ENCODE measurements at places on chromosomes 11 and 22.

DNA sequence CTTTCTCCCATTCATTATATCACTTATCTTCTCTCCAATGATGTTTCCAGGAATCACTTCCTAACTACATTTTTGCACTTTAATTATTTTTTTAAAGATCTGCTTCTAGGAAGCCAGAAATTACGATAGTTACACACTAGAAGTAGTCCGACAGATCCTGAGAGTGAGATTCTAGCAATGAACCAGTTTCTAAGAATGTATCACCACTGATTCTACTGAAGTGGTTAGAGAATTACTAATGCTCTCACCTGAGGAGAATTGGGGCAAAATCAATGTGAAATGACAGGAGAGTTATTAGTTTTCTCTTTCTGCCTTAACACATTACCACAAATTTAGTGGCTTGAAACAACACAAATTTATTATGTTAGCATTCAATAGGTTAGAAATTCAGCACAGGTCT lies 241.2 kb downstream of the CASP12 start:
- H3K36me3 ChIP-seq = no peaks in the 10 kb centered on the region
- no peak overlapping the region for H3K27ac ChIP-seq
- H3K4me3 ChIP-seq = no peak overlapping the region
- no peaks in the 10 kb centered on the region for H3K4me1 ChIP-seq

DNA sequence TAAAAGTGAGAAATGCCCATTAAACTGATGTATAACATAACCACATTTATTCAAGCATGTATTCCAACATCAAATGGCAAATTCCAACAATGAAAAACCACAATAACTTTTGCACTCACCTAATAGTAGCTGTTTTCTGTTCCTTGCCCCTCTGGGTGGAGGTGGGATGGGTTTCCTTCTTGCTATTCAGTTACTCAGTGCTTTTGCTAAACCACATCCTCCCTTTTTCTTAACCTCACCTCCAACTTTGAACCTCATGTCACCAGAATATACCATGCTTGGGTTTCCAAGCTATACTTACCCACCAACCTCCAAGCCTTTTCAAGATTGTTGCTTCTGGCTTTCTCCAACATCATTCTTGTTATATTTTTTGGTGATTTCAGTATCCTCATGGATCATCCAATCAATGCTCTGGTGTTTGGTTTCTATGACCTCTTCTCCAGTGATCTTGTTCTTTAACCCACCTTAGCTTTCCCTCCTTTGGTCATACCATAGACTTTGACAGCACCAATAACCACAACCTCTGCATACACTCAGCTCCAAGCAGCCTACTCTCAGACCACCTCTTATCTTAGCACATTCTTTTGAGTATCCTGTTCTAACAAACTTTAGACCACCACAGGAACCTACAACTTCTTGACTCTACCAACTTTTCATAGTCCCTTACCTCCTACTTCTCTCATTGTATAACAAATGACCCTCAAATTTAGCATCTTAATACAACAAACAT lies 3.2 kb upstream of the CCDC15 start:
- H3K4me1 ChIP-seq = 0 out of 2 replicates have a peak, but pooled peaks cover 2% of the 10 kb centered on the region
- no peaks in the 10 kb centered on the region for H3K27me3 ChIP-seq
- H3K27ac ChIP-seq = no peak overlapping the region
- no peaks in the 10 kb centered on the region for H3K36me3 ChIP-seq
- no peak overlapping the region for H3K4me3 ChIP-seq

DNA sequence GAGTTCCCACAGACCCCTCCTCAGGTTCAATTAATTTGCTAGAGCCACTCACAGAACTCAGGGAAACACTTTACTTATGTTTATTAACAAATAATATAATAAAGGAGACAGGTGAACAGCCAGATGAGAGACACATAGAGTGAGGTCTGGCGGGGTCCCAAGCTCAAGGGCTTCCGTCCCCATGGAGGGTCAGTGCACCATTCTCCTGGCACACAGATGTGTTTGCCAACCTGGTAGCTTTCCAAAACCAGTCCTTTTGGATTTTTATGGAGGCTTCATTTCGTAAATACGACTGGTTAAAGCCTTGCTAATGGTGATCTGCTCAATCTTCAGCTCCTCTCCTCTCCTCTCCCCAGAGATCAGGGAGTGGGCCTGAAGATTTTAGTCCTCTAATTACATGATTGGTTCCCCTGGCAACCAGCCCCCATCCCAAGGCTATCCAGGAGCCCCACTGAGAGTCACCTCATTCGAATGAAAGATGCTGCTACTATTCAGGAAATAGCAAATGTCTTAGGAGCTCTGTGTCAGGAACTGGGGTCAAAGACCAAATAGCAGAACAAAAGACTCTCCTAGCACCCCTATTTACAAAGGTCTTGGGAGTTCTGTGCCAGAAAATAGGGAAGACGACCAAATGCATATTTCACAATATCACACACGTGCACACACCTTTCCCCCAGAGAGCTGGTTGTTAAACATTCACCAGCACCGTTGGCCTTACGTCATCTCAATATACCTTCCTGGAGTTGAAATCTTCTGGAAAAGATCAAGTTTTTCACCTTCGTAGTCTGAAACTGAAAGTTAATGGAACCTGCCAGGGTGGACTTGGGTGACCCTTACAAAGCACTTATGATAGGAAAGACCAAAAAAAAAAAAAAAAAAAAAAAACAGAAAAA lies 23.8 kb upstream of the CAPRIN1 start:
- H3K4me1 ChIP-seq = no peaks in the 10 kb centered on the region
- H3K36me3 ChIP-seq = no peaks in the 10 kb centered on the region
- no peaks in the 10 kb centered on the region for H3K27me3 ChIP-seq
- DNase-seq = no peak
- no peak overlapping the region for H3K27ac ChIP-seq
- H3K4me3 ChIP-seq = no peak overlapping the region

DNA sequence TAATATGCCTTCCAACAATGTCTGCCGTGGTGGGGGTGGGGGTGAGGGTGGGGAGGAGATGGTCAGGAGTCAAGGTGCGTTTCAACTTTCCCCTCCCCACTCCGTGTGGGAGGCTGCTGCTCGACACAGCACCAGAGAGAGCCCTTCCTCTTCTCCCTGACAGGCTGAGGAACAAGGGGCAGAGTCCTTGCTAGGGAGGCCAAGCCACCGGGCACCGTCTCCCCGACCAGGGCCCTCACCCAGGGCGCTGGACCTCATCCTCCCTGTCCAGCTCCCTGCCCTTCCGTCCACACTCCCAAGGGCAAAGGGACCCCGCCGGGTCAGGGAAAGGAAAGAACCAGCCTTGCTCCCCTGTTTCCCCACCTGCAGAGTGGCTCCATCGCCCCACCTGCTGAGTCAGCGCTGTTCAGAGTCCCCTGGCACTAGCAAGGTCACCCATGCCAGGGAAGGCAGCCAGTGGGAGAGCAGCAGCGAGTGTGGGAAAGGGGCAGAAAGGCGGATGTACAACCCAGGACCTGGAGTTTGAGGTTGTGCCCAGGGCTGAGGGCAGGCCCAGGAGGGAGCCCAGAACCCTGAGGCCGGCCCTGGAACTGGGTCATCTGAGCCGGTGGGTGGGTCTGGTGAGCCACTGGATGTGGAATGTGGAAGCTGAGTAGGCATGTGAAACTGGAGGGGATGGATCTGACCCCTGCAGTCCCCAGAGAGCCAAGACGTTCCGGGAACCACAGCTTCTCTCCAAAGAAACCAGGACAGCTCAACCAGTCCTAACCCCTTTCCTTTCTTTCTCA lies 47.2 kb downstream of the BUD13 start:
- no peak overlapping the region for H3K4me3 ChIP-seq
- no peak for DNase-seq
- H3K27me3 ChIP-seq = no peaks in the 10 kb centered on the region
- H3K27ac ChIP-seq = no peak overlapping the region
- H3K4me1 ChIP-seq = peaks cover 5% of the 10 kb centered on the region
- H3K36me3 ChIP-seq = no peaks in the 10 kb centered on the region

GRCh38 chr11:12200279-12200990 lies 90.0 kb downstream of the MICAL2 start:
- H3K4me3 ChIP-seq = no peak overlapping the region
- no peak overlapping the region for H3K27ac ChIP-seq
- DNase-seq = no peak
- H3K27me3 ChIP-seq = no peaks in the 10 kb centered on the region
- H3K4me1 ChIP-seq = no peaks in the 10 kb centered on the region

GRCh38 chr11:20443596-20443995 lies 56.1 kb downstream of the PRMT3 start:
- H3K4me3 ChIP-seq = no peak overlapping the region
- no peaks in the 10 kb centered on the region for H3K4me1 ChIP-seq
- no peaks in the 10 kb centered on the region for H3K27me3 ChIP-seq
- no peak overlapping the region for H3K27ac ChIP-seq

DNA sequence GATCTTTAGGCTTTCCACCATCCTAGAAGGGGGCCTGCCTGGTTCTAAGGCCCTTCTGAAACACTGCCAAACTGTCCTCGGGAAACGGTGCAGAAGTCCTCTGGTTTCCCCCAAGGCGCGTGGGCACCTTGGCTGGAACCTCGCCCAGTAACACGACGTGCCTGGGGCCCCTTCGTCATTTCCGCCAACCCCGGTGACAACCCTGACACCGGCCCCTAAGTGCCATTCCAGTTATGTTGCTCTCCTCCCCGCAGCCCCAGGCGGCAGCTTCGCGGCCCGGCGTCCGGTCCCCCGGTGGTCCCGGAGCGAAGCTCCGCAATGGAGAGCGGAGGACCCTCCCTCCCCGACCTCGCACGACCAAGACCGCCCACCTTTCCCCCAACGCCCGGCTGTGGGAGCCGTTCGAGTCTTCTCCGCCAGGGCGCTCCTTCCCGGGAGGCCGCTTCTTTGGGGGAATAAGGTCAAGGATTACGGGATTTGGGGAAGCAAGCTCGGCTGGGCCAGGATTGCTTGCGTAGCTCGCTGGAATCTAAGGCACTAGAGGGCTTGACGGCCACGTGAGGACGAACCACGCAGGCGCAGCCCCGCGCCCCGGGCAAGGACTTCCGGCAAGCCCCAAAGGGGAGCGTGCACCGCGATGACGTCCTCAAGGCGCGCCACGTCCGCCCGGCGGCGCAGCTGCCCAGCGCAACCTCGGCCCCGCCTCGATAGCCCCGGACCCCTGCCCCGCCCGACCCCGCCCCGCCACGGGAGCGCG lies 626 bp downstream of the RNH1 start:
- H3K4me3 ChIP-seq = peak overlapping the region; percentile 72
- no peaks in the 10 kb centered on the region for H3K27me3 ChIP-seq
- H3K27ac ChIP-seq = no peak overlapping the region
- H3K36me3 ChIP-seq = no peaks in the 10 kb centered on the region
- H3K4me1 ChIP-seq = no peaks in the 10 kb centered on the region
- DNase-seq = peak; percentile 88

DNA sequence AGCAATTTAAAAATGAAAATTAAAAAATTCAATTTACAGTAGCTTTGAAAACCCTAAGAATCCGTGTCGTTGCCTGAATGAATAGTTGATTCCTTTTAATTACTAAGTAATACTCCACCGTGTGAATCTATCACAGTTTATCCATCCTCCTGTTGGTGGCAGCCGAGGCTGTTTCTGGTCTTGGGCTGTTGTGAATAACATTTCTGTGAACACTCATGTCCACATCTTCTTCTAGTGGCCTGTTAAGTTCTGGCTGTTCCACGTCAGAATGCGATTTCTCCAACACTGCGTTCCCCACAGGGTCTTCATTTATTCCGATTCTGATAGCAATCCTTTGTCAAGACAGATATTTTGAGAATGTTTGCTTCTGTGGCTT lies 223.0 kb downstream of the TBC1D22A start:
- H3K4me1 ChIP-seq = no peaks in the 10 kb centered on the region
- no peaks in the 10 kb centered on the region for H3K36me3 ChIP-seq
- no peaks in the 10 kb centered on the region for H3K27me3 ChIP-seq
- no peak overlapping the region for H3K4me3 ChIP-seq

DNA sequence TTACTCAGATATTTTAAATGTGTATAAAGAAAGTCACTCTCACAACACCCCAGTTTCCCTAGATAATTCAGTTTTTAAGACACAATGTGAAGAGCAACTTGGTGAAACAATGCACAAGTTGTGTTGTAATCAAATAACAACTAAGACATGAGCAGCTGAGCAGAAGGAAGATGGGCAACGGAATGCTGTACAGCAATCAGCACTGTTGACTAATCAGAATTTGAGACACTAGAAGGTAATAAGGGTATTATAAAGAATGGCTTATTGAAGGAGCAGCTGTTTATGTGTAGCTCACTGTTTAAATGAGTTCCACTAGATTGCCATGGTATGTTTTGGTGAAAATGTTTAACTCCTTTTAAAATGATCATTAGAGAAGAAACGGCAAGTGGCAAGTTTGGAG lies 60.1 kb downstream of the SOX6 start:
- no peaks in the 10 kb centered on the region for H3K4me1 ChIP-seq
- no peak overlapping the region for H3K4me3 ChIP-seq
- H3K27me3 ChIP-seq = no peaks in the 10 kb centered on the region
- no peak overlapping the region for H3K27ac ChIP-seq
- DNase-seq = no peak
- no peaks in the 10 kb centered on the region for H3K36me3 ChIP-seq

DNA sequence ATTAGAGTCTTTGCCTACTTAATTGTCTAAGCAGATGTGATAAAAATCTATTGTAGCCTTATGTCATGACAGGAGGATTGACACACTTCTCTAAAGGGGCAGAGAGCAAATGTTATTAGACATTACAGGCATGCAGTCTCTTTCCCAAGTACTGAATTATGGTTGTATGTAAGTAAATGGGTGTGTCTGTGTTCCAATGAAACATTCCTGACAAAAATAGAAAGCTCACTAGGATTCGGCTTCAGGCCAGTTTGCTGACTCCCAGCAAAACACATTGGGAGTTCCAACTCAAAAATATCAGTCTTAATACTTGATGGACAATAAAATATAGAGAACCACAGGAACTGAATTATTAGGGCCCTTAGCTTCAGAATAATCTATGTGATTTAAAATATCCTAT lies 1480.4 kb downstream of the FAM181B start:
- H3K36me3 ChIP-seq = no peaks in the 10 kb centered on the region
- no peak overlapping the region for H3K27ac ChIP-seq
- no peak for DNase-seq
- no peaks in the 10 kb centered on the region for H3K27me3 ChIP-seq

GRCh38 chr11:103532133-103532788 lies 423.0 kb downstream of the DYNC2H1 start:
- DNase-seq = no peak
- H3K4me1 ChIP-seq = no peaks in the 10 kb centered on the region
- H3K27me3 ChIP-seq = no peaks in the 10 kb centered on the region
- no peaks in the 10 kb centered on the region for H3K36me3 ChIP-seq
- no peak overlapping the region for H3K4me3 ChIP-seq
- no peak overlapping the region for H3K27ac ChIP-seq

DNA sequence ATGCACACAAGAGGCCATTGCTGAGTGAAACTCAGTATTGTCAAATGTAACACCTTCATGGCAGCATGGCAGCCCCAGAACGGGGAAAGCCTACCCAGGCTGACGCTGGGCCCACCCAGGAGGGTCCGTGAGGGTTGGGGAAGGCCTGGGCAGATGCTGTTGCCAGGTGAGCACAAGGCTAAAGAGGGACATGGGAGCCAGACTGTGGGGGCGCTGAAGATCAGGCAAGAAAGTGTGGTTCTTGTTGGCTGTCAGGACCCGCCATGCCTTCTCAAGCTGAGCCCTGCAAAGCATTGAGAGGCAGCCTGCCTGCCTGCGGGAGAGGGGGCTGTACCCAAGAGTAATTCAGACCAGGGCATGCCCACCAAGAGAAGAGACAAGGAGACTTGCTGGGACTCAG lies 85.0 kb upstream of the PITPNB start:
- no peaks in the 10 kb centered on the region for H3K27me3 ChIP-seq
- H3K4me1 ChIP-seq = no peaks in the 10 kb centered on the region
- no peak overlapping the region for H3K4me3 ChIP-seq
